CD4-positive, alpha-beta T cell treated with Interleukin-2 at 100 ng/mL for 4 hours (primary cell): ENCODE measurements at places on chromosomes 5 and 9.

DNA sequence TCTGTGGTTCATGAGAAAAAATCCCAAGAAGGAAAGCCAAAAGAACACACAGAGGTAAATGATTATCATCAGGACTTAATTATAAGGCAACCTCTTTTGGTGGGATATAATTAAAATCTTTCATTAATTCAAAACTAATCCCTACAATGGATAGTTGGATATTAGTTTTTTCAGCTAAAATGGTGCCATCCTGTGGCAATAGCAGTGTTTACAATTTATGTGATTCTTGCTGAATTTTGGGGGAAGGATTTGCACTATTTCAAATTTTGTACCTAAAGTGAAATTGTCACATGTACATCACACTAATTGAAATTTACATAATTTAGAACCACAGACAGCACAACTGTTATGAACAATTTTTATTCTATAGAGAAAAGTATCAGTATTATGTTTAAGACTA, 67.0 kb downstream of the CAST start:
- peak; percentile 15 for DNase-seq

GRCh38 chr9:26502311-26502710, 390.3 kb downstream of the CAAP1 start:
- DNase-seq: no peak

DNA sequence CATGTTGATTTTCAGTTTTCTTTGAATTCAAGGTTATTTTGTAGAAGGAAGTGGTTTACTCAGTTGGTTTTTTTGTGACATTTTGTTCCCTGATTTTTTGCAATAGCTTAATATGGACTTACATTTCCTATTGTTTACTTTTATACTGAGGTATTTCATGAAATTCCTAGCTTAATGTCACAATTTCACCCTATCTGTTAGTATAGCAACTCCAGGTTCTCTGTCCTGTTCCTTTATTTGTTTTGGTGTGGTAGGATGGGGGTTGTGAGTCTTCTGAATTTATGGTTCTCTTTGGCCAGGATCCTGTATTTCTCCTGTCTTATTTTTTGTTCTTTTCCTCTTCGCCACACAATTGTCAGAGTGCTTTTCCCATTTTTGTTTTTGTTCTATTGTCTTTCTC, 523.4 kb upstream of the ARRDC3 start:
- DNase-seq: no peak

DNA sequence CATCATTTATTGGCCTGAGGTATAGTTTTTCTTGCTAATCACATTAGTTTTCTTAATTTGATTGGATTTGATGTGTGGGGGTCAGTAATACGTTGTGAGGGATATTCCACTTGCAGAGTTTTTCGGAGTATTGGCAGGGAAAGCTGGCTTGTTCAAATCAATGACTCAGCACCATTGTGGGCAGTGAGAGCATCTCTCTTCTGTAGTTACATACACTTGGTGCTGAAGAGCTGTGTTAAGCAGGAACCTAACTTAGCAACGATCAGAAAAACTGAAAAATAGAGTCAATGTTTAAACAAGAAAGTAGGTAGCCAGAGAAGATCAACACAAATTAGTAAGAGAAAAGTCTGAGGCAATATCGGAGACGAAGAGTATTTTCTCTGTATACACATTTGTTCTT, 344.6 kb upstream of the EDIL3 start:
- no peak for DNase-seq

- DNase-seq: no peak
Observed at GRCh38 chr9:83245979-83246659, 183.2 kb upstream of the RASEF start.

- DNase-seq: no peak
Observed at GRCh38 chr5:127826011-127826410, 122.8 kb downstream of the CCDC192 start.

DNA sequence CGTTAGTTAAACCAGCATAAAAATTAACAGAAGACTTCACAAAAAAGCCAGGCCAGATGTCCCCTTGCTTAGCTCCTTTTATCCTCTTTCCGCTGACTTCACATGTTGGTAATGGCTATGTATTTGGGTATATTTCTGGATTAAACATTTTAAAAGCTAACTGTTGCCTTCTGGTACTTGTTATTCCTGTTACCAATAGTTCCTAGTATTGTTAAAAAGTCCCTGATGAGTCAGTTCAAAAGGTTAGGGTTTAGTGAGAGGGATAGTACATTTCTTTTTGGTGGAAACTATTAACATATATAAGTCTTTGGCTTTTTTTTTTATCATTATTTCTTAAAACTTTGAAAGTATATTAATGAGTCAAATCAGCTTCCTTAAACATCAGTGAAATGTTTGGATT, 103.2 kb upstream of the ELL2 start:
- no peak for DNase-seq

DNA sequence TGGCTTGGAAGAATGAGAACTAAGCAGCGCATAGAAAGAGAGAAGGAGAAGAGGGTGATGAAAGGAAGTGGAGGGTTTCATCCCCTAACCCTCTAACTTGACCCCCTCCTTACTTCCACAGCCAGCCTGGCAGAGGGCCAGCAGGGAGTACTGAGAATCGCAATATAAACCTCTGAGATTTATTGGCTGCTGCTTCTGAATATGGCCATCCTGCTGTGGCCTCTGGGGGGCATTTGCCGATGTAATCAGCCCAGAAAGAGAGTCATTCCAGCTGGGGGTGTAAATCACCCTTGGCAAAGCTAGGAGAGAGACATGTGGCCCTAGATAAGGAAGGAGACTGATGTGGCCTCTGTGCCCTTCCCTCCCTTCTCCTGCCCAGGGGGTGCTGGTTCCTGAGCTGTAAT, 960 bp upstream of the GFRA3 start:
- DNase-seq: no peak

- peak; percentile 24 for DNase-seq
Observed at GRCh38 chr5:69414885-69415583, at the start of gene MARVELD2. Gene MARVELD2 (plus strand): TSS chr5:69415116. CDS start chr5:69419386, 4,270 bp downstream.

DNA sequence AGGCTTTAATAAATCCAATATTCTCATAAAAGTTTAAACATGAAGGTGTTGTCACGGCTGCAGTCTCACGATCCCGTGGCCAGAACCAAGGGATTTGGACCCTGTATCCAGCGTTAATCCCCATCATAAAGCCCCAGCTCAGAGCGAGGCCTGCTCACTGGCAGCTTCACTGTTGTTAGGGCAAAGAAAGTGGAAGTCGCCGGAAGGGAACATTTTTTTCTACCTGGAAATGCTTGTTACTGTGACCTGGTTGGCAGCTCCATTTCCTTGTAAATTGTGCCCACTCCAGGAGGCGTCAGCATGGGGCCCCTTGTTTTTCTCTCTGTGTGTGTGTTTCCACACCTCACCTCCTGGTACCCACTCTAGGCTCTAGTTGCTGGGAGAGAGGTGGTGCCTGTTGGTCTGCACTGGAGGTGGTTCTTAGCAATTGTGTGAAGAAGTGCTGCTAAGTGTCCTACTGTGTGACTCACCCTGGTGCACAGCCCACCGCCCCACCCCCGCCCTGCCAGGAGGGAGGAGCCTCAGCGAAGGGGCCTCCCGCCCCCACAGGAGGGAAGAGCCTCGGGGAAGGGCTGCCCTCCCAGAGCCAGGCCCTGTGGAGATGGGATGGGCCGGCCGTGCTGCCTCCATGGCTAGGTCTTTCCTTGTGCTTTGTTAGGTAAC, 105.1 kb downstream of the EHMT1 start:
- peak; percentile 42 for DNase-seq

DNA sequence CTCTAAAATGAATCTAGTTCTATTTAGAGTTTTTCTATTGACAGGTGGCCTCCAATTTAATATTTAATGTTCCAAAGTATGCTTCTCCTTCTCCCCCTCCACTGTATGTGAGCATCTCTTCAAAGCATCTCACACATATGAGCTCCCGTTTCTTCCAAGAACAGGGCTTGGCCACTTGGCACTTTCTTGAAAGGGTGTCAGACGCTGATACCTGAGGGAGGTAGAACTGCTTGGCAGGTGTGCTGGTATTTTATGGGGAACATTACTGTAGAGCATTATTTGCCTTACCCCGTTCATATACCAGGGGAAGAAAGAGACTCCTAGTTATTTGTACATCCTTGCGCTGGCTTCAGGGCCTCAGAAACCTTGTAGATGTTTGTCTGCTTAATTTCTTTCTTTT, 1.9 kb downstream of the RCL1 start:
- no peak for DNase-seq

DNA sequence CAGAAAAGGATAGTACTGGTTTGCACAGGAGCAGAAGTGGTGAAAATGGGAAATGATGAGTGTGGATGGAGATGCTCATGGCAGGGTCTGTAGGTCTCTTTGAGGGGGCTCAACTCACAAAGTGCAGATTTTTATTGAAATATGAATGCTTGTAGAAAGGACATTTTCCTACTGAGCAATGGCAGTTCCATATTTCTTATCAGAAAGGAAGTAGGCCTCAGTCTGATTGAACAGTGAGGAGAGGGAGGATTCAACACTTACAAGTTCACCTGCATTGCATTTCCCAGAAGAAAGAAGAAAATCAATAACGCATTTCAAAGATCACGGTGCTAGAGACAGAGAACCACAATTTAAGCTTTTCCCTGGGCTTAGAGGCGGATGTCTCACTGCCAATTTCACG, 49.2 kb downstream of the ANXA2R start:
- DNase-seq: peak; percentile 26

GRCh38 chr5:103354446-103354845, 95.9 kb downstream of the MACIR start:
- no peak for DNase-seq

GRCh38 chr5:179869641-179870402, 11.2 kb upstream of the MRNIP start:
- no peak for DNase-seq

GRCh38 chr5:128192368-128192767, 108.8 kb downstream of the SLC12A2 start:
- DNase-seq: no peak

- no peak for DNase-seq
Observed at GRCh38 chr5:171861381-171861780, 75.8 kb downstream of the SMIM23 start.

DNA sequence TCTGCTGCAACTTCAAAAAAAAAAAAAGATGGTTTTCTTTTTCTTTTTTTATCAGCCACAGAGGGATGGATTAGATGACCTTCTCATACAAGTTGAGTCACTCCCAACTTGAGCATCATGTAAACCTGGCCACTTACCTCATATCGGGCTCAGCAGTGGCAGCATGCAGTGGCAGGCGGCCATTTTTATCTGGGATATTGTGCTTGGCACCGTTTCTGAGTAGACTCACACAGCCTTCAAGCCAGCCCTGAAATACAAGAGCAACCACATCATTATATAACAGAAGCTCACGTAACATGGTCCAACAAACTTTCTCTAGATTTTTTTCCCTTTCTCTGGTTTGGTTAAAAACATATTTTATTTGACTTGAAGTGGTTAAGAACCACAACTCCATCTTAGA, 62.6 kb downstream of the ANKRD55 start:
- DNase-seq: no peak

- no peak for DNase-seq
Observed at GRCh38 chr5:9474219-9475002, 71.5 kb downstream of the SEMA5A start.

DNA sequence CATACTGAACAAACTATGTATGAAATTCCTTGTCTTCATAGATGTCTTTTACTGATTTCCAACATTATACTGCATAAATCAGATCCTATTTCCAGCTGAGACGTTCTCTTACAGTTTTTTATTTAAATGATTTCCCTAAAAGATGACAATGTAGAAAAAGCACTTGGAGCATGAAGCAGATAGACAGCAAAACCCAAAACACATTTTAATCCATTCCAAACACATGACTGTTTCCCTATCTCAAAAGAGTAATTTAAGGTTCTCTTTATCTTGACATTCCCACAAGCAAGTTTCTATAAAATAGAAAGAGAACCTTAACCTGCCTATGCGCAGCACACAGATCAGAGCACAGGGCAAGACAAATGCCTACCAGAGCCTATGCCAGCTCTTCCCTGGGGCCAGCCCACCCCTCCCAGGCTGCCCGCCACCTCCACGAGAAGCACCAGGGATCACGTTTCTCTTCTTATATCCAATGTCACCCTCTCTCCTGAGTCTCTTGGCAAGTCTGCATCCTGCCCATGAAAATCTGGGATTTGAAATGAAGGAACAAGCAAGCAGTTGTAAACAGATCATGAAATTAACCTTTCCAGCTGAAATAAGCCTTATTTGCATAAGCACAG, 52.4 kb downstream of the RETREG1 start:
- no peak for DNase-seq

DNA sequence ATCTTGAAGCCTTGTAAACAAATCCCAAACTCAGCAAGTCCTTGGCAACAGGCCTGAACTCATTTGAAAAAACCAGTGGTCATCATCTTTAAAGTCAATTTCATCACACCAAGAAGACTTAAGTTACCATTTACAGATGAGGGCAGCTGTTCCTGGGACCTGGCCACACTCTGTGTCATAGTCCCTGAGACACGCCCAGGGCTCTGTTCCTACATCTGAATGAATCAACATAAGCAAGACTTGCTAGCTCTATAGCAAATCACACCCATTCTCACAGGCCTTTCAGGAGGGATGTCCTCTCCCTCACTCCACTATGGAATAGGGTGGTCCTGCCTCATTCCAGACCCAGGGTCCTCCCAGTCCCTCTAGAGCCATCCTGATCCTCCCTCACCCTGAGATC, 142.8 kb downstream of the NSG2 start:
- no peak for DNase-seq
